Right forelimb (tissue), 1 donor: ENCODE measurements at places on chromosomes 3 and 15.

- DNase-seq = no peak
Measured at GRCh38 chr3:165393461-165393860, 197.3 kb upstream of the SLITRK3 start.

- no peak for DNase-seq
Measured at GRCh38 chr15:78995921-78996893, 51.4 kb upstream of the CTSH start.

DNA sequence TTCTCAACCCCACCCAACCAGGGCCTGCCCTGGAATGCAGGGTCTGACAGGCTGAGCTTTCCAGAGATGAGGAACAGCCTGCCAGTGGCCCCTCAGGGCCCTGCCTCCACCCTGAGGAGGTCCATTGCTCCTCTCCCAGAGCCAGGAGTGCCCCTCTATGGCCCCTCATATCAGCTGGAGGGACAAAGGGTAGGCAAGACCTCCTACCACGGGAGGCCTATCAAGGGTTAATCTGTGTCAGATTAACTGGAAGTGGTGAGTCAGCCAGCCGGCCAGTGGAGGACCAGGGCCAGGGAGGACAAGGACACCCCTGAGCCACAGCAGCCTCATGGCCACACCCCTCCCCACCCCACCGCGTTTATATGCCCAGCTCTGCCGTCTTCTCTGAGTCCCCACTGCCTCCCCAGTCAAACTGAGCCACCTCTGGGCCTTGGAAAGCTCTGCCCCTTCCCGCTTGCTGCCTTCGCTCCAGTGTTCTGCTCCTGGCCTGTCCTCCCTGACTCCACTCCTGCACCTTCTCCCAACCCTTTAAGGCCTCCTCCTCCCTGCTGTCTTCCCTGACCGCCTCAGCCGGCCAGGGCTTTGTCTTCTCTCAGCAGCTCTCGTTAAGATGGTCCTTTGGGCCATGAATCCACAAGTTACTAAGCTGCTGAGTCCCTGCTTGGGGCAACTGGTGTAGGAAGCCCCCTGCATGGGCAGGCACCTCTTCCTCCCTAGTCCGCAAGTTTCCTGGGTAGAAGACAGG lies 6.5 kb downstream of the CCDC33 start:
- no peak for DNase-seq

DNA sequence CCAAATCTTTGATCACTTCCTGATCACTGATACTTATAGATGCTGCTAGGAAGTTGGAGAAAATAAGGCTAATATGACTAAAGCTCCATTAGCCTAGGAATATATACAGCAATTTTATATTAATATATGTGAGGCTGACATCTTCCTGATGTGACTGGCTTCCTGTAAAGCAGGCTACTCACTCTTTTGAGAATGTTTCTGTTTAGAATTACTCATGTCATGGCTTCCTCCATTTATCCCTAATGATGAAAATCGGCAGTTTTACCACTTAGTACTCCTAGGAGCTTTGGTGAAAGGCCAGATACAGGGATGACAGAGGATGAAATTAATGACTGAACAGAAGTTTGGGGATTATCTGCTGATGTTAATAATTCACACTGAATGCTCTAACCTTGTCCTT lies 3.9 kb upstream of the MAP1A start:
- no peak for DNase-seq

DNA sequence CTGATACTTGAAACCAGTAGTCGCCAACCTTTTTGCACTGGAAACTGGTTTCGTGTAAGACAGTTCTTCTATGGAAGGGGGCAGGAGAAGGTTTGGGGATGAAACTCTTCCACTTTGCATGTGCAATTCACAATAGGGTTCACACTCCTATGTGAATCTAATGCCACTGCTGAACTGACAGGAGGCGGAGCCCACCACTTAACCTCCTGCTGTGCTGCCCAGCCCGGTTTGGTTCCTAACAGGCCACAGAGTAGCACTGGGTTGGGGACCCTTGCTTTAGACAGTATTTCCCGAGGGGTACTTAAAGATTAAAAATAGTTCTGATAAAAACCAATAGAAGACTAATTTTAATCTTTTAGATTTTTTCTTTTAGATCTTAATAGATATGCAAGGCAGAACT lies 11.1 kb downstream of the TFG start:
- no peak for DNase-seq

DNA sequence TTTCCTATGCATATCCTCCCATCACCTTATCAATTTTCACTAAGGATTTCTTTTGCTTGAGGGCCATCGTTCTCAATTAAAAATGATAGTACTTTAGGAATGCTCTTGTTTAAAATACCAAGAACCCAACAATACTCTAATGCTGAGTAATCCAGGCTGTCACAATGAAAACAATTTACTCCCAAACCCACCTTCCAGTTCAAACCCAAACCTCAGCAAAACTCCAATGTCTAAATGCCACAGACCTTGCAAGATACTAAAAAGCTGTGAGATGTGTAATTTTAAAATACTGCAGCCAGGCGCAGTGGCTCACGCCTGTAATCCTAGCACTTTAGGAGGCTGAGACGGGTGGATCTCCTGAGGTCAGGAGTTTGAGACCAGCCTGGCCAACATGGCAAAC lies 889.8 kb downstream of the ROBO1 start:
- DNase-seq = no peak

- DNase-seq = no peak
Measured at GRCh38 chr3:27345493-27345892, 23.7 kb downstream of the NEK10 start.

GRCh38 chr15:99406120-99406519 lies 154.8 kb downstream of the LRRC28 start:
- DNase-seq = no peak
